ENCODE measurements at places on chromosomes 4 and X. TPM values are rescaled to one million over a fixed set of nuclear protein-coding genes. Genes with fewer than 3 reads are reported as not detected.

The GAGE12D gene
- total RNA-seq: not detected

The IL13RA2 gene
- not detected for total RNA-seq

The HMGB2 gene
- 567 TPM for total RNA-seq

The TRAM1L1 gene
- not detected for total RNA-seq

The EMD gene
- total RNA-seq: 83.0 TPM

The FHDC1 gene
- 0.16 TPM for total RNA-seq

The USP17L13 gene
- total RNA-seq: not detected

GRCh38 chrX:42175843-42176242 lies 252.5 kb upstream of the CASK start:
- DNase-seq: no peak

GRCh38 chr4:185771711-185772390 lies 40.1 kb downstream of the SORBS2 start:
- no peak for DNase-seq

DNA sequence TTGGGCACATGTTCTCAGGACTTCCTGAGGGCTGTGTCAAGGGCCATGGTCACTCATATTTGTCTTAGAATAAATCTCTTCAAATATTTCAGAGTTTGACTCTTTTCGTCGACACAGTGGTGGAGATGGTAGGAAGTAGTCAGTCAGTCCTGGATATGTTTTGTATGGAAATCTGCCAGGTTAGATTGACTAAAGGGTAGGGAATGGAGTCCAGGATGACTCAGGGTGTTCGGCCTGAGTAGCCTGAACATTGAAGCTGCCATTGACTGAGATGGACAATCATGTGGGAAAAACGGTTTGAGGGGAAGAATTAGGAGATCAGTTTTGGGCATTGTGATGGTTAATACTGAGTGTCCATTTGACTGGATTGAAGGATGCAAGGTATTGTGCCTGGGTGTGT lies 177.1 kb upstream of the CENPE start:
- DNase-seq: no peak

GRCh38 chr4:101667348-101667747 lies 123.2 kb upstream of the BANK1 start:
- DNase-seq: no peak

DNA sequence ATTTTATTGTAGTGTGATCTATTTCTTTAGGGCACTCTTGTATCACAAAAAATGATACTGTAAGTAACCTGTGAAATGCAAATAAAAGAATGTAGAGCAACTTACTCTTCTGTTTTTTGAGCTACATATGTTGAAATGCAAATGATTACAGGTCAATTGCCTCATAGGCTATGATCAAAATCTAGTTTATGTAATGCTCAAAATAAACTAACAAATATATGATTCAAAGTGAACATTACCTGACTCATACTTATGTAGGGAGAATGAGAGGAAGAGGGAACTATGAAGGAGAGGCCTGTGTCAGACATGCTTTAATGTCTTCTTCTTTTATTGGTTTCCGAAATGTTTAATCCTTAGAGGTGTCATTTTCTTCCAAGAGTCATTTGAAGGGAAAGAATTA lies 5.0 kb upstream of the RPS6KA3 start:
- DNase-seq: no peak

DNA sequence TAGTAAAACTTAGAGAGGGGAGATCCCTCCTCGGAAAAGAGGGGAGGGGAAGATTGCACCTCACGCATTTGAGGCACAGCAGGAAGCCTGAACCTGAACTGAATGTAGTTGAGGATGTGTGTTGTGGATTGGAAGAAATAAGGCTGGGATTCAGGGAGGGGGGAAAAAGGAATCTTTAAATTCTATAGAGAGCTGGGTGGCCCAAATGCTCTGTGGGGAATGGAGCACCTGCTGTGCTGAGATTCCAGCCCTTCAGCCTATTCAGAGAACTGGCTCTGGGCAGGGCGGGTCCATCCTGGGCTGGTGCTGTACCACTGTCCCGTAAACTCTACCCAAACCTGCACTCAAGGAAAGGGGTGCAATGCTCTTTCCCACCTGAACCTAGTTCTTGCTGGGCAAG lies 4.1 kb downstream of the FOXO4 start:
- no peak for DNase-seq

GRCh38 chr4:86960557-86960961 lies 25.7 kb downstream of the AFF1 start:
- no peak for DNase-seq

DNA sequence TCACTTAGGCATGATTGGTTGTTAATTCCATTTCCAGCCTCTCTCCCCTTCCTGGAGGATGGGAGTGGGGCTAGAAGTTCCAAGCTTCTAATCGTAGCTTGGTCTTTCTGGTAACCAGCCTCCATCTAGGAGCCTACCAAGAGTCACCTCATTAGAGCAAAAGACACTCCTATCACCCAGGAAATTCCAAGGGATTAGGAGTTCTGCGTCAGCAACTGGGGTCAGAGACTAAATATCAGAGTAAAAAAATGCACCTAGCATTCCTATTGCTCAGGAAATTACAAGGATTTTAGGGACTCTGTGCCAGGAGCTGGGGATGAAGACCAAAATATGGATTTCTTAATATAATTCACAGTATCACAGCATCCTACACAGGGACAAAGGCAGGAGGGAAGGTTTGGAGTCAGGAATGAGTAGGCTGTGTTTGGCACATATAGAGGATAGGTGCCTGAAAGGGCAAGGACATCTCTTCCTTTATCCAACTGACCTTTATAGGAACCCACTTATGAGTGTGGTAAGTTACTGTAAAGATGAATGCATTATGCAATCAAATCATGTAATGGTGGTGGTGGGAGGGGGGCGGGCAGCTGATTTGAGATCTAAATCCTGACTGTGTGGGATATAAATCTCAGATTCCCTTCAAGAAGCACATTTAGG lies 30.5 kb upstream of the LIMCH1 start:
- DNase-seq: no peak

- no peak for DNase-seq
These were observed 23.1 kb upstream of the PWWP3B start for GRCh38 chrX:106144755-106145639.

- no peak for DNase-seq
These were observed 38.7 kb downstream of the TSPAN7 start for GRCh38 chrX:38599796-38600755.

DNA sequence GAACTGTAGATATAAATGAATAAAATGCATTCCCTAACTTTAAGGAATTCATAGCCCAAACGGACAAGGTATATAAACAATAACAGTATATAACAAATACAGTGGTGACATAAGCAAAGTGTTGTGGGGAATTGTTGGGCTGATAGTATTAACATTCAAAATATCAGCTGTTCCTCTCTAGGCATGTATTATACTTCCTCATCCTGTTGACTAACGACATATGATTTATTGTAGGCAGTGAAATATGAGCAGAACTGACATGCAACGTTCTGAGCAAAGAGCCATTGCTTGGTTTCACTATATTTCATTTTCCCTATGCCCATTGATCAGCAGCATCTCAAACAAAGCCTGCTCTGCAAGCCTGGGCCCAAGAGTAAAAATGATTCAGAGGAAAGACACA lies 143.9 kb downstream of the PTCHD1 start:
- no peak for DNase-seq

DNA sequence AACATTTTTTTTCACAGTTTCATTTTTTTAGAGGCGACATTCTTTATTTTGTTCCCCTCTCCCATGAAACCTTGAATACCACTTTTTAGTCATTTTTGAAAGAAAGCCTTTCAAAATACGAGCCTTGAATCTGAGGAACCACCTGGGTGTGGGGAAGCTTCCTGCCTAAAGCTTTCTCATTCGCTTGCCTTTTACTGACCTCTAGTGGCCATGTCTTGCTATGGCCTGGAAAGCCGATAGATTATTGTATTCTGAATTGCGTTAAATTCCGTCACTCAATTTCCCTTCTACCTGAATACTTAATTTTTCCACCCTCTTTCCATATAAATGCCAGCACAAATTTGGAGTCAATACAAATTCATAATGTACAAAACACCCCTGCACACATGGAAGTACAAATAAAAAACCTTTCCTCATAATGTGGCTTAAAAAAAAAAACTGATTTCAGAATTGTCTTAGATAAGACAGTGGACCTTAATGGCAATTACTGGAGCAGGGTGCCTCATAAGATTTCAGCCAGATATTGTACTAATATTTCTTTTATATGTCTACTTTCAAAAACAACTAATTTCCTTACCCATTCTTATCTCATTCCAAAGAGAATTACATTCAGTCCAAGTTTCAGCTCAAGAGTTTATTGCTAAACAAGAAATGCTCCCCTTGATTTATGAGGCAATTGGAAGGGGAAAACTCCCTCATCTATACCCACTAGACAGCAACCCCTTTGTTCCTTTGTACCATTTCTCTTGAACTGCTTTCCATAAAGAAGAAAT lies 217.9 kb downstream of the CENPC start:
- peak; percentile 60 for DNase-seq

GRCh38 chrX:77548751-77549150 lies 101.6 kb downstream of the FGF16 start:
- no peak for DNase-seq
